AML-193 (cell line): ENCODE measurements at places on chromosomes 5 and 9.

DNA sequence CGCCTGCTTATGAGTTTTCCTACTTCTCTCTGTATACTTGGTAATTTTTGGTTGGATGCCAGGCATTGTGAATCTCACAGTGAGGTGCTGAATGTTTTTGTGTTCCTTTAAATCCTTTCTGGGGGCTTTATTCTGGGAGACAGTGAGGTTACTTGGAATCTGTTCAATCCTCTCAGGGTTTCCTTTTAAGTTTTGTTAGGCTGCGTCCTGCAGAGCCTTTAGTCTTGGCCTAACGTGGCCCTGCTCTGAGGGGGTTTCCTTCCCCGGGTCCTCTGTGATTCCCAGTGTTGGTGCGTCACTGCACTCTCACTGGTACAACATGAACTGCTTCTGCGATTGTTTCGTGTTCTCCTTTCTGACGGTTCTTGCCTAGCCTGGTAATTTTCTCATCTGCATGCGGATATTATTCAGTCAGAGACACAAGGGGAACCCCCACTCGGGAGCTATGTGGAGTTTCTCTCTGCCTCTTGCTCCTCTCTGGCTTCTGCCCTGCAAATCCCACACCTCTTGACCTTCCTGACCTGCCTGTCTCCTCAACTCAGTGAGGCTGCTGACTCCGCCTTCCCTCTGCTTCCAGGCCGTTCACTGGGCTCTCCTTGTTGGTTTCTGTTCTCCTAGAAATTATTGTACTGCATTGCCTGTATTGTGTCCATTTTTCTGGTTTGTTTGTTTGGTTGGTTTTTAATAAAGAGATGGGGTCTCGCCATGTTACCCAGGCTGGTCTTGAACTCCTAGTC, 128.1 kb downstream of the DAB2IP start:
- DNase-seq: no peak

- DNase-seq: no peak
Measured at GRCh38 chr5:134937526-134937925, 30.2 kb upstream of the CATSPER3 start.

DNA sequence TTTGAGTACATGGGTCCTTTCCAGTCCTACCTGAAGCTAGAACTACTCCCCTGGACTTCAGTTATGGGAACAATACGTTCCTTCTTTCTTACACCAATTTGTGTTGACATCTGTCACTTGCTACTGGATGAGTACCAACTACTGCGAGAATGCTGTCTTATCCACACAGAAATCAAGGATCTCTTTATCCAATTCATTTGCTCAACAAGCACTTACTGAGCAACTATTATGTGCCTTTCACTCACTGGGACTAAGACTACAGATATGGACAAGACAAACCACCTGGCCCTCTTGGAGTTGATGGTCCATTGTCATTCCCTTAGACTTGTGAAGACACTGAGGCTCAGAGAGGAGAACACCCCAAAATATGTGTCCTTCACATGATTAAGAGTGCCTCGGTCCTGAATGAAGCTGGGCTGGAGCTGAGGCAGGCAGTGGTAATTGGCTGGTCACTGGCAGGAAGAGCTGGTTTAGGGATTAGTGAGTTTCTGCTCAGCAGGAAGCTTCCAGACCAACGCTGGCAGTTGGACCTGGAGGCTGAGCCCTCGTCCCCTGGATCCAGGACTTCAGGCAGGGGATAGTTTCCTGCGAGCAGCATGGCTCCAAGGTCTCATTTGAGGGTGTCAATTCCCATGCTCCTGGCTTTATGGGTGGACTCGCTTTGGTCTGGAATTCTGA, 8.4 kb upstream of the ARSI start:
- no peak for DNase-seq

GRCh38 chr5:176466245-176466871, 18.2 kb downstream of the FAF2 start:
- DNase-seq: peak; percentile 90

- no peak for DNase-seq
Measured at GRCh38 chr9:31601666-31602065, 782.8 kb upstream of the ACO1 start.

DNA sequence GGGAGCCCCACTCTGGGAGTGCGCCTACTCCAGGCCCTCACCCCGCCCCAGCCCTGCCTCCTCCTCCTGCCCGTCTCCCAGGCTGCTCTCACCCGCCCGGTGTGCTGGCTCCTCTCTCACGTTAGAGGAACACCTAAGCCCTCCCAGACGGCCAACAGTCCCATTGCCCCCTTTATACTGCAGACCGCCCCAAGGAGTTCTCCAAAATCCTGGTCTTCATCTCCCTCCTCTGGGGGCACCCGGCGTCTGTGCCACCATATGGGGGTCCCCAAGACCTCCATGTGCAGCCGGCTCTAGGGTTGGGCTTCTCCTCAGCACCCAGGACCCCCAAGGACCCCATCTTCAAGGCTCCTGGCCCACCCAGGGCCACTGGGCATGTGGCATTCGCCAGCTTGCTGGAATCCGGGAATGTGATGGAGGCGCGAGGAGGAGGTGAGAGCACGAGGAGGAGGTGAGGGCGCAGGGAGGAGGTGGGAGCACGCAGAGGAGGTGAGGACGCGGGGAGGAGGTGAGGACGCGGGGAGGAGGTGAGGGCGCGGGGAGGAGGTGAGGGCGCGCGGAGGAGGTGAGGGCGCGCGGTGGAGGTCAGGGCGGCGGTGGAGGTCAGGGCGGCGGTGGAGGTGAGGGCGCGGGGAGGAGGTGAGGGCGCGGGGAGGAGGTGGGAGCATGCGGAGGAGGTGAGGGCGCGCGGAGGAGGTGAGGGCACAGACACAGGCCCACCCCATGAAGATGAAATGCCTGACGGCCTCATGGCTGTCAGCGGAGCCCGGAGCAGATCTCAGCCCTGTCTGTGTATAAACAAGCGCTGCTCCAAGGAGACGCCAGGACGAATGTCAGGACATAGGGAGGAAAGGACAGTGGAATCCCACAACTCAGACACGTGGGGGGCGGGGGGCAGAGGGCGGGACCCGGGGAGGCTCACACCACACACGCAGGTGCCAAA, 41.2 kb downstream of the EXD3 start:
- no peak for DNase-seq

DNA sequence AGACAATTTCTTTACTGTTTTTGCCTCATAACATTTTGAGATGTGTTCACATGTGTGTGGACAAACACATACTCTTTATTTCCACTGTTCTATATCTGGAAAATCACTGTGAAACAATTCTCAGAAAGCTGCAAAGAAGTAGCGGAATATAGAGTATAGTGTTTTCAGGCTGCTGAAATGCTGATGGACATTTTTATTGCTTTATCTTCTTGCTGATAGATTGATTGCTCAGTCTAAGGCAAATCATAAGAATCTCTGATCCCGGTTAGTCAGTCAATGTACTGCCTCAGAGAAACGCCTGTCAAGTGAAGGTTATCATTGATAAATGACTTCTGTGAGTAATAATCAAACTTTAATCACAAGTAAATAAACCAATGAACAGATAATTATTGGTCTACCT, 364.9 kb upstream of the CTNND2 start:
- no peak for DNase-seq

GRCh38 chr5:41526699-41527098, 16.3 kb upstream of the PLCXD3 start:
- DNase-seq: no peak

DNA sequence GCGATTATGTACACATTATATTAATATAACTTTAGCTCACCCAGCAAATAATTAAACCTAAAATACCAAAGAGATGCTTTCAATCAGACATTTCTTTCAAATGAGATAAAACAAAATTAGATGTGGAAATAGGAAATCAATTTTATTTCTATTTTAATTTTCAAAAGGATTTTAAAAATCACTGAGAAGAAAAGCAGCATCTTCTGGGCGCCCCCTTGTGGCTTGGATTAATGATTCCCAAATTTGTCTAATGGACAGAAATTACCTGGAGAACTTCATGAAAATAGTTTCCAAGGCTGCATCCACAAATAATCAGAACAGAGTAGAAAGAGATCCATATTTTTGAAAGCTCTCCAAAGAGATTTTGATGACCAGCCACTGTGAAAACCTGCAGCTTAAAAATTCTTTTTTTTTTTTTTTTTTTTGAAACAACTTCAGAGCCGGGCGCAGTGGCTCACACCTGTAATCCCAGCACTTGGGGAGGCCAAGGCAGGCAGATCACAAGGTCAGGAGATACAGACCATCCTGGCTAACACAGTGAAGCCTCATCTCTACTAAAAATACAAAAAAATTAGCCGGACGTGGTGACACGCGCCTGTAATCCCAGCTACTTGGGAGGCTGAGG, 50.9 kb upstream of the CEMIP2 start:
- DNase-seq: peak; percentile 3

DNA sequence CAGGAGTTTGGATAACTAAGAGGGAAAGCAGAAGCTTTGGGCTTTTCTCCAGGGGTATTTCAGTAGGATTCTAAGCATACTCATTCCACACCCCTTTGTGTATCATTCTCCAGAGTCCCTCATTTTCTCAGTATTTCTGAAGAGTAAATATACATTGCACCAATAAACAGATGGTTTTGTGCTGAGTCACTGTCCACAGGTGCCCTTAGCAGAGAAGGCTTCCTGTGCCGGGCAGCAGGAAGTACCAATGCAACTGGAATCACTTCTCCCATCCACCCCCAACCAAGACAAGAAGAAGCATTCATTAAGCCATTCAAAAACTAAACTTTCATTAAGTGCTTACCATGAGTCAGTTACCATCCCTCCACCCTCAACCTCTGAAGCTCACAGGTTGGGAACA, 3.6 kb upstream of the CCNJL start:
- DNase-seq: no peak

GRCh38 chr9:71025201-71025600, 96.2 kb downstream of the TRPM3 start:
- no peak for DNase-seq

- no peak for DNase-seq
Measured at GRCh38 chr9:89189215-89189614, 10.6 kb upstream of the SHC3 start.

DNA sequence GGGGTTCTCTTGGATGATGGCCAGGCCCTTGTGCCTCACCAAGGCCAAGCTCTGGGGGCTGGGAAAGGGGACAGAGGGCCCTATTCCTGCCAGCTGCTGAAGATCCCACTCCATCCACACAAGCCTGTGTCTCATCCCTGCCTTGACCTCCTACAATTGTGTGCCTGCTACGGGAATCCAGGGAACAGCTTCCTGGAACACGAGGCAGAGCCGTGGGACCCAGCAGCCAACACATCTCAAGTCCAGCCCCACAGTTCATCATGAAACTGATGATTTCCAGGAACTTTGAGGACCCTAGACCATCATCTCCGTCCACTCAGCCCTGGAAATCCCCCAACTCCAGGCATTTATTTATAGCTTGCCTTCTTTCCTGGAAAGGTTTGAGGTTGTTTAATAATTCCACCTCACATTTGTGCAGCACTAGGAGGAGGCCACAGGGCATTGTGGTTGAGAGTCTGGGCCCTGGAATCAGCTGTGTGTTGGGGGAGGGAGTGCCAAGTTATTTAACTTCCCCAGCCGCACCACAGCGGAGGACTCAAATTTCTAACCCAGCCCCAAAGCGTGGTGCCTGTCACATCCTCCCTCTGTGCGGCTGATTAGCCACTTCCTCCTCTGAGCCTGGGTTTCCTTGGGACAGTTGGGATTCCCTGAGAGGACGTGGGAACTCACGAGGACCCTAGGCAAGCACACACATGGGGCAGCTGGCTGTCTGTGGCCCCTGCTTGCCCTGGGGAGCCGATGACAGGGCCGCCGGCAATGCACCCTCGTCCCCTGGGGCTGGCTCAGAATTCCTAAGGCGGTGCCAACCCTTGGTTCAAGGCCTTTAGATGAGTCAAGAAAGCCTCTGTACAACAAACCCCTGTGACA, 58.2 kb upstream of the GGTA1 start:
- DNase-seq: peak; percentile 80

- DNase-seq: no peak
Measured at GRCh38 chr5:119309326-119309725, 46.5 kb upstream of the TNFAIP8 start.

DNA sequence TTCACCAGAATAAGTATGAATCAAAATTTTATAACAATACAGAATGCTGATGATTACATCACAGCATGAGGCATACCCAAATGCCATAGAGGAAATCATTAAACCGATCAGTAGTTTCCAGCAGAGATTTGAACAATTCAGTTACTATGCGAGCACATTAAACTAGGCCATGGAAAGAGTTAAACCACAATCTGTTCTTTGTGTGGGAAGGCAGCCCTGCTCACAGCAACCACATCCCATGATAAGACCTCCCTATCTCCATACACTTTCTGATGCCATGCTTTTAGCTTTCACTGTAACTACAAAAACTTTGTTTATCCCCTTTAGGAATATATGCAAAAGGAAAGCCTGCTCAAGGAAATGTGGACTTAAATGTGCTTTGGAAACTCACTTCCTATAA, 4.5 kb downstream of the NFIB start:
- no peak for DNase-seq

DNA sequence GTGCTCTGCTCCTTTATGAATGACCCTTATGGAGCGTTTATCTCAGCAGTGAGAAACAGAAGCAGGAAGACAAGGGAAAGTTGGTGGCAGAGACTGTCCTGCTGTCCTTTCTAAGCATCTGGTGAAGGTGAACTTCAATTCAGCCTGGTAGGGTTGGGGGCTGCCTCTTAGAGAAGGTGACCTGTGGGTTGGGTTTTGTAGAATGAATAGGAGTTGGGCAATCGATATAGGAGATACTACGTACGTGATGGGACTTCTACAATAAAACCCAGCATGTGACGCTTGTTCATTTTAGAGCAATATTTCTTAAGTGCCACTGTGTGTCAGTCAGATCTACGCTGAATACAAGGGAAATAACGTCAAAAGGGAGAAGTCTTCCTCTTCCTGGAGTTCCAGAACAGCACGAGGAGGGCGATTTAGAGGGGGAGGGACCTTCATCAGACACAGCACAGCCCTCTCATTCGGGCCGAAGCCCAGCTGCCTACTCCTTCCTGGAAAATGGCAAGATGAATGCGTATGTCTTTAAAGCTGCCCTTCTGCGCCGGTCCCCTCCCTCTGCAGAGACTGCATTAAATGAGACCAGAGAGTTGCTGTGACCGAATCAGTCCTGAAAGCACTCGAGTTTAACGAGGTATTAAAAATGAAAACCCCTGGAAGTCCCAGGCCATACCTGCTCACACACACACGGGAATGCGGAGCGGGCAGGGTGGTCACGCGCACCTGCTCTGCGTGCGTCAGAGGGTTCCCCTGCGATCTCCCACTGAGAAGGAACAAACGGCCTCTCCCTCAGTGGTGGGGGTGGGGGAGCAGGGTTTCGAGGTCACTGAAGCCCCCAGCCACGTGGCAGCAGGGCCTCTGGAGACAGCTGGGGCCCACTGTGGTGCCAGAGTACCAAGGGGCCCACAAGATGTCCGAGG, 85.3 kb upstream of the SARDH start:
- DNase-seq: no peak

DNA sequence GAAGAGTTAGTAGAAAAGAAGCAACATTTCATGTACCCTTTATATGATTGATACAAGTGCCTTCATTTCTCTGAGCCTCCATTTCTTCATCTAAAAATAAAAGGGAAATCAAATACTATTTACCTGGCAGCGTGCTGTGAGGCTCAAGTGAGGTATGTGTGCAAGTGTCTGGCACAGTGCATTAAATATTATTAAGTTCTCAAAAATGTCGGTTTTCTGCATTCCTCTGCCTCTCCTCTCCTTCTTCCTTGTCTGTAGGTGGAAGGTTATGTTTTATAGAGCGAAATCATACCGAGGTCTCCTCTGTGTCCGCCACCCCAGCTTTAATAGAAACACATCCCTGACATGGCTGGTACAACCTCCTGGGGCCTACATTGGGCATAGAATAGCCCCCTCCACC, 93.0 kb downstream of the FGF18 start:
- DNase-seq: no peak
